ENCODE measurements at places on chromosomes 7 and 10.

GRCh38 chr7:23600236-23600635, 3.1 kb downstream of the CCDC126 start:
- peaks cover 6% of the 10 kb centered on the region for H3K27me3 ChIP-seq
- no peaks in the 10 kb centered on the region for H3K36me3 ChIP-seq
- H3K27ac ChIP-seq: no peak overlapping the region

GRCh38 chr10:642186-642890, 47.1 kb downstream of the DIP2C start:
- DNase-seq: no peak
- H3K4me1 ChIP-seq: peaks cover 16% of the 10 kb centered on the region
- no peak overlapping the region for H3K27ac ChIP-seq
- no peak overlapping the region for H3K4me3 ChIP-seq

DNA sequence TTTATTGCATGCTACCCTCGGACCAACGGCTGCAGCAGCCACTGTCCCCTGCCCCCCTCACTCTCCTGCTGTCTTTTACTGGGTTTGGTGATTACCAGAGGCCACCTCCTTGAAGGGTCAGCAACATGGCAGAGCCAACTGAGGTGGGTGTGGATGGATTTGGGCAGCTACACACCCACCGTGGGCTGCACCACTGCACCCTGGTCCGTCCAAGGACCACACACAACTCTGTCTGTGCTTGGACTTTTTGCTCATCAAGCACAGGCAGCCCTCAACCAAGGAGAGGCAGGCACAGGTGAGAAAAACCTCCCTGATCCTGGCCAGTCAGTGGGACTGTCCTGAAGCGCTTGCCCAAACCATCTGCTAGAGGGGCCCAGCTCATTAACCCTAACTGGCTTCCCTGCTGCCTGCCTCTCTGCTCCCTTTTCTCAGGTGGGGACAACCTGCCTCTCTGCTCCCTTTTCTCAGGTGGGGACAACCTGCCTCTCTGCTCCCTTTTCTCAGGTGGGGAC, 239.5 kb upstream of the PITRM1 start:
- H3K36me3 ChIP-seq: peaks cover 6% of the 10 kb centered on the region
- no peaks in the 10 kb centered on the region for H3K4me1 ChIP-seq
- H3K4me3 ChIP-seq: no peak overlapping the region

DNA sequence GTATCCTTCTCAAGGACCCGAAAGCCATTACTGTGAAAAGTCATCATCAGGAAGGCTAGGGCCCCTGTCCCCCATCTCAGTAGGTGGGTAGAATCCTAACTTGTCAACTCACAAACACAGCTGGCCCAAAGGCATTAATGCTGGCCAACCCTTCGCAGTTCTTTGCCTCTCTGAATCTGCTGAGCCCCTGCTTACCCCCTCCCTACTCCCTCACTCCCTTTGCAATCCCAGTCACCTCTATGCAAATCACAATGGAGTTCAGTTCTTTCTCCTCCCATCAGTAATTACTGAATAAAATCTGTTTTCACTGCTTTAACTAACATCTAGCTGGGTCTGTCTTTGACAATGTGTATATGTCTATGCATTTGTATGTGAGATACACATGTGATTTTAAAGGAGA, 38.1 kb upstream of the AOAH start:
- no peak overlapping the region for H3K27ac ChIP-seq
- no peak for DNase-seq
- no peaks in the 10 kb centered on the region for H3K36me3 ChIP-seq
- H3K4me1 ChIP-seq: peaks cover 7% of the 10 kb centered on the region

DNA sequence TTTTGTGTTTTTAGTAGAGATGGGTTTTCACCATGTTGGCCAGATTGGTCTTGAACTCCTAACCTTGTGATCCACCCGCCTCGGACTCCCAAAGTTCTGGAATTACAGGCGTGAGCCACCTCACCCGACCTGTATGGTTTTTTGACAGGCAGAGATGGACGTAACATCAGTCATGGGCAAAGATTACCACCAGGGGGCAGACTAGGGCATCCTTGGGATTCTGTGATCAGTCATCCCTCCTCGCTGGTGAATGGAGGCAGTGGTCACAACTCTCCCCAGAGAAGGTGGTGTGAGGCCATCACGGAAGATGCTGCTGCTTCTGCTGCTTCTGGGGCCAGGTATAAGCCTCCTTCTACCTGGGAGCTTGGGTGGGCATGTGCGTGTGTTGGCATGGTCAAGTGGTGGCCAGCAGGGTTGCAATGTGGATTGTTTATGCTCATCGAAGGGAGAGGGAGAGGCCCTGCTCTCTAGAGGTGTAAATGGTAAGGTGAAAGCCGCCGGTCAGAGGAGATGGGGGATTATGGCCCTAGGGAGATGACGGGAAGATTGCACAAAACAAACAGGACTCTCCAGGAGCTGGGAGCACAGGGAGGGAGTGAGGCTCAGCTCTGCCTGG, 122.7 kb upstream of the PRSS1 start:
- DNase-seq: peak; percentile 83
- H3K27me3 ChIP-seq: peaks cover 2% of the 10 kb centered on the region
- no peak overlapping the region for H3K4me3 ChIP-seq
- no peak overlapping the region for H3K27ac ChIP-seq
- no peaks in the 10 kb centered on the region for H3K36me3 ChIP-seq

DNA sequence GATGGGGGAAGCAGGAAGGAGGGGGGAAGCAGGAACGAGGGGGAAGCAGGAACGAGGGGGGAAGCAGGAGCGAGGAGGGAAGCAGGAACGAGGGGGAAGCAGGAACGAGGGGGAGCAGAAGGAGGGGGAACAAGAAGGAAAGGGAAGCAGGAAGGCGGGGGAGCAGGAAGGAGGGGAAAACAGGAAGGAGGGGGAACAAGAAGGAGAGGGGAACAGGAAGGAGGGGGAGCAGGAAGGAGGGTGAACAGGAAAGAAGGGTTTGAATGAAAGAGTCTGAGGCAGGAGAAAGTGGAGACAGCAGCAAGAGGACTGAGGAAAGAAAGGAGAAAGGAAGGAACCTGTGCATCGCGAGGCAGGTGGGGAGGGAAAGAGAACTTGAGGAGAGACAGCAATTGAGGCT, 256.6 kb downstream of the PTEN start:
- H3K4me3 ChIP-seq: no peak overlapping the region
- no peaks in the 10 kb centered on the region for H3K4me1 ChIP-seq
- H3K27me3 ChIP-seq: peaks cover 1% of the 10 kb centered on the region
- H3K27ac ChIP-seq: no peak overlapping the region

DNA sequence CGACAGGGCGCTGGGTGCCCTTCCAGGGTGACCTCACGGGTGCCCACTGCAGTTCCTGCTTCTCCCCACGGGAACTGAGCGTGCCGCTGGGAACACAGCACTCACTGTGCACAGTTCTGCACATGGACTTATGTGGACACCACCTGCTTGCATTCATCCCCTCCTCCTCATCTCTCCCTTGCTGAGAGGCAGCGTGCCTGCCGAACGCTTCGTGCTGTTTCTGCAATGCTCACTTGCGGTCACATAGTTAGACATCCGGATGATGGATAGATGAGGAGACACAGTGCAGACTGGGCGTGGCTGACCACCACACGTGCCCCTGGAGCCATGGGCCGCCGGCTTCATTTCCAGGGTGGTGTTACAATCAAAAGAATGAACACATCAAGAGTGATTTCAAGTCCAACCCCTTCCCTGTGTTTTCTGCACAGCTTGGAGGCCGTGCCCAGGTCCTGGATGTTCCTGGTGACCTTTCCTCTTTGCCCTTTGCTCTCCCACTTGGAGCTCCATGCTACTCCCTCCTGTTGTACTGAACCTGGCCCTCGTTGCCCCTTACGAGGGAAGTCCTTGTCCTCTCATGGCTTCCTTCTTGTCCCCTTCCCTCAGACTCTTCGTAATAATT, 119.4 kb downstream of the VIPR2 start:
- no peak for DNase-seq
- H3K36me3 ChIP-seq: no peaks in the 10 kb centered on the region
- no peak overlapping the region for H3K27ac ChIP-seq
- H3K27me3 ChIP-seq: peaks cover 8% of the 10 kb centered on the region
- no peak overlapping the region for H3K4me3 ChIP-seq

DNA sequence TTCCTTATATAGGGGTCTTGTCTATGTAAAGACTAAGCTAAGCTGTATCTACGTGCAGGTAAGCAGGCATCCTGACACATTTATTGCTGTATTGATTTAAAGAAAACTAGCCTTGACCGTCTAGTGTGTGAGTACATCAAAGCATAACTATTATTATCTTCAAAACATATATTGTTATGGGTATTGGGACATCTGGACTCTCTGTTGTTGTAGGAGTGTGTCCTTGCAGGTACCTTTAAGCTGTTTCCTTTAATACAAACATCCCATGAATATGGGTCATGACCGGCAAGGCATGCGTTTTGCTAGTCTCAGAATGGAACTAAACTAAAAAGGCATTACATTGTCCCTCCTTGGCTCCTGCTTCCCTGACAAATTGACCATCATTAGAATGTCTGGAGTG, 35.1 kb upstream of the AKR1E2 start:
- no peak for DNase-seq
- no peaks in the 10 kb centered on the region for H3K27me3 ChIP-seq
- no peak overlapping the region for H3K27ac ChIP-seq
- H3K4me1 ChIP-seq: no peaks in the 10 kb centered on the region
- H3K36me3 ChIP-seq: no peaks in the 10 kb centered on the region
- no peak overlapping the region for H3K4me3 ChIP-seq

DNA sequence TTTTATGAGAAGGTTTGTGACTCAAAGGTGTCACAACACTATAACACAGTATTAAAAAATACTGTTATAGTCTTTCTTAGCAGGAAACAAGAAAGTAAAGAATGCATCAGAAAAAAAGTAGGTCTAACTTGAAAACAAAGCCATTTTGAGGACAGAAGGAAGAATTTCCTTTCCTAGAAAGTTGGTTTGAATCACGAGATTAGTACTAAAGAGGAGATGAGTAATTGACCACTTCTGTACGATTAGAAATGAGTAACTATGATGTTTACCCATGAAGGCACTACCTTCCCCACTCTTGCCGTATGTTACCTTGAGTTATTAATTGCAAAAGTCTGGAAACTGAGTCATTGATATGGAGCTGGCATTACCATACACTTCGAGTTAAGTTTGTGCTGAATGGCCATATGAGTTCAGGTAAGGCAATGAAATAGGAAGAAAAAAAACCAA, 65.2 kb downstream of the FAM185A start:
- DNase-seq: no peak
- H3K4me3 ChIP-seq: no peak overlapping the region
- H3K27me3 ChIP-seq: peaks cover 1% of the 10 kb centered on the region
- H3K4me1 ChIP-seq: peaks cover 4% of the 10 kb centered on the region
- no peak overlapping the region for H3K27ac ChIP-seq
- no peaks in the 10 kb centered on the region for H3K36me3 ChIP-seq

DNA sequence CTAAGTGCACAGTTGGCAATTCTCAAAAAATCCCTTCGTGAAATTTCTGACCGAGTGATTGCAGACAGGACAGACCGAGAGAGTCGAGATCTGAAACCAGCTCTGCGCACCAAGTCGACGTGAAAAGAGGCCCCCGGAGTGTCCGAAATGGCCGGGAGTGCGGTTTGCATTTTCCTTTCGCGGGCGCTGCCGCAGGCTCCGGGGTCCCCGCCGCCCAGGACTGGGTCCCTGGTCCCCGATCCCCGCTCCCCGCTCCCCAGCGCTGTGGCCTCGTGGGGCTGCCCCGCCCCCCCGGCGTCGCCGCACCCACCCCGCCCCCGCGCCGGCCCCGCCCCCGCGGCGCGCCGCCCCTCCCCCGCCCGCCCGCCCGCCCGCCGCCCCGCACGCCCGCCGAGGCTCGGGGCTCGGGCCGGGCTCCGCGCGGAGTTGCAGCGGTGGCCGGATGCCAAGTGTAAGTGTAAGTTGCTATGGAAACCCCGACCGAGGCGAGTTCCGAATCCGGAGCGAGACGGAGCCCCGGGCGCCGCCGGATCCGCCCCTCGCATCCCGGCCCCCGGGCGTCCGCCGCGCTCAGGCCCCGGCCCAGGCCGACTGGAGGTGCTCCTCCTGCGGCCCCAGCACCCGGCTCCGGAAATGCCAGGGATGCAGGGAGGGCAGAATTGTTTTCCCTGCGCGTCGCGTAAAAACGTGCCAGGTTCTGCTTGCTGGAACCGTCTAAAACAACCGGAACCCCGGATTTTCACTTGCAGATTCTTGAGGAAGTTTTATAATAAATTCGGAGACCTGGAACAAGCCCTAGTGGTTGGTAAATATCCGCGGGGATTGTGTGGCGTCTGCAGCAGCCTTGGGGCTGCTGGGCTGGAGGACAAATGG, 4.6 kb downstream of the BMI1 start:
- peaks cover 26% of the 10 kb centered on the region for H3K27me3 ChIP-seq
- peak; percentile 70 for DNase-seq
- H3K27ac ChIP-seq: no peak overlapping the region

GRCh38 chr10:126425489-126426065, 37.3 kb upstream of the ADAM12 start:
- H3K4me1 ChIP-seq: peaks cover 2% of the 10 kb centered on the region
- no peaks in the 10 kb centered on the region for H3K36me3 ChIP-seq
- no peaks in the 10 kb centered on the region for H3K27me3 ChIP-seq
- no peak overlapping the region for H3K27ac ChIP-seq

DNA sequence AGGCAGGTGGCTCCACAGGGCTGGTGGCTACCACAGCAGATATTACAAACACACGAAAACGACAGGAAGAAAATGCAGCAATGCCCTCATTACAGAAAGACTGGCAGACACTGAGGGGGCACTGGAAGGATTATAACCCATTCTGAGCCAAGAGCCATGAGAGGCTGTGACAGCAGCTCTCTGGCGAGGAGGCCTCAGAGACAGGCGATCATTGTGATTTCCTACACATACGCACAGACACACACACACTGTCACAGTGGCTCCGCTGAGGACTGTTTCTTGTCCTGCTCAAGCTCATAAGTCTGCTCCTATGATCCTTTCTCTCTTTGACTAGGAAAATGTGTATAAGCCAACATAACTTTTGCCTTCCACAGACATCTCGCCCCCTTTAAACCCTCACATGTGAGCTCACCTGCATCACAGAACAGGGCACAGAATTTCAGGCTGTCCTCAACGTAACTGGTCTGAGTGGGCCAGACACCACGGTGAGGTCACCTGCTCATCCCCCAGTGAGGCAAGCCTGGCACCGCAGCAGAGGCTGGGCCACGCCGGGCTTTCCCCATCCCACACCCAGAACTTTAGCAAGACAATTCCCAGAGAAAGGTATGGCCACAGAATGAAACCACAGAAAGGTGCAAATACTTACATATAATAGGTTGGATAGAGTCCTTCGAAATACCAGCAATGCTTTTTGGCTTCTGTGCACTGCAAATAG, 51.7 kb downstream of the VOPP1 start:
- DNase-seq: no peak
- peaks cover 12% of the 10 kb centered on the region for H3K4me1 ChIP-seq
- H3K4me3 ChIP-seq: no peak overlapping the region
- H3K36me3 ChIP-seq: peaks cover 3% of the 10 kb centered on the region
- no peak overlapping the region for H3K27ac ChIP-seq
- H3K27me3 ChIP-seq: peaks cover 2% of the 10 kb centered on the region
